ENCODE measurements at places on chromosomes 12 and 14.

DNA sequence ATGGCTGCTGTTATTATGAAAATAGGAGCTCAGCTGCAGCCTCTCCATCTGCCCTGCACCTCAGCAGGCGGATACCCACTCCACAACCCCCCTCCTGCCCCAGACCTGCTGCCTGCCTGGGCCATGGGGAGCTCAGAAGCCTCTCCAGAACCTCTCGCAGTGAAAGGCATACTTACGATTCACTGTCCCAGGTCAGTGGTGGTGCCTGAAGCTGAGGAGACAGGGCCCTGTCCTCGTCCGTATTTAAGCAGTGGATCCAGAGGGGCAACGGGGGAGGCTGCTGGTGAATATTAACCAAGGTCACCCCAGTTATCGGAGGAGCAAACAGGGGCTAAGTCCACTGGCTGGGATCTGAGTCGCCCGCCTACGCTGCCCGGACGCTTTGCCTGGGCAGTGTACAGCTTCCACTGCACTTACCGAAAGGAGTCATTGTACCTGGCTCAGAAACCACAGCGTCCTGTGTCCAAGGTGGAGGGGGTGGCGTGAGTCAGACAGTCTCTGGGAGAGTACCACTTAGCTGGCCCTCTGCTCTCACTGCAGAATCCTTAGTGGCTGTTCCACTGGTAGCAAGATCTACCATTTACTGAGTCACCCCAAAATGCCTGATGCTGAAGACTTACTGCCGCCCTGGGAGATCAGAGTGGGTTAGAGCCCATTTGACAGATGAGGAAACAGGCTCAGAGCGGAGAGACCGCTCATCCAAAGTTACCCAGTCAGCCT lies at the start of gene SERPINA1:
SERPINA1 (minus strand) TSS at position 219 of the 720 bp plus-strand sequence. CDS start 5,365 bp downstream, outside the sequence.
- peak; percentile 62 for DNase-seq

DNA sequence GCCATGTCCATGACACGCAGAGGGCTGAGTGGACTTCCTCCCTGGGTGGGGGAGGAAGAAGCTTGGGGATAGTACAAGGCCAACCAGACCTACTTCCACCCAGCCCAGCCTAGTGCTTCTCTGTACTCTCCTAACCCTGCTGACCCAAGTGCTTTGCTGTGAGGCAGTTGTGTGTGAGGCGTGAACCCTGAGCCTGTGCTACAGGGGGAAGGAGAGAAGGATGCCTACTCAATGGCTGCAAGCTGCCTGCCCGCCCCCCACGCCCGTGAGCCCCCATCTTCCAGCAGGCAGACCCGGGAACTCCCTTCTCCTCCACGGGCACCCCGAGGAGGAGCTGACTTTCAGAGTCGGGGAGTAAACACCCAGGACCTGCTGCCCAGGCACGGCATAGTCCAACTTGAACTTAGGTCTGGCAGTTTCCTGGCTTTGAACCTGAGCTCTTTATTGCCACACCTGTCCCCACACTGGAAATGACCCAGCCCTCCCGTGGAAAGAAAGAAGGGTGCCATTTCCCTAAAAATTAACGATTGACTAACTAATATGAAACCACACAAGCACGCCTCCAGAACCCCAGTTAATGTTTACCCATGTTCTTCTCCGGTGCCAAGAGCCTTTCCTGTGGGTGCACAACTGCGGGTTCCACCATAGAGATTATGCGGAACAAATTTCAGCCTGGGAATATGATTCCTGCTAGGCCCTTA lies 10.8 kb downstream of the ALDH2 start:
- no peak for DNase-seq

DNA sequence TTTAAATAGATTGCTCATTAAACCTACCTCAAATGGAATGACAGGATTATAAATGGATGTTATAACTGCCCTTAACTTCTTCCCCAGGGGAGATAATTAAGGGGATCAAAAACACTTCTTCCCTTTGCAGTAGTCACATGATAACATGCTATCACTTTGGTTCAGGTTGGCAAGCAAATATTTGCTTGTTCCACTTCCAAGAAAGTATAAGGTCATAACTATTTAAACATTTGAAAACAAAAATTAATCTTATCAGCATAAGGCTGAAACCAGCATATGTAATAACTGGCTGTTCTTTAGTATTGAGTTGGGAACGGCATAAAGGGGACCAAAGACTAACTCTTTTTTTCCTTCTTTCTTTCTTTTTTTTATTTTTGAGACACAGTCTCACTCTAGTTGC lies 2.4 kb upstream of the LYZ start:
- DNase-seq = no peak

DNA sequence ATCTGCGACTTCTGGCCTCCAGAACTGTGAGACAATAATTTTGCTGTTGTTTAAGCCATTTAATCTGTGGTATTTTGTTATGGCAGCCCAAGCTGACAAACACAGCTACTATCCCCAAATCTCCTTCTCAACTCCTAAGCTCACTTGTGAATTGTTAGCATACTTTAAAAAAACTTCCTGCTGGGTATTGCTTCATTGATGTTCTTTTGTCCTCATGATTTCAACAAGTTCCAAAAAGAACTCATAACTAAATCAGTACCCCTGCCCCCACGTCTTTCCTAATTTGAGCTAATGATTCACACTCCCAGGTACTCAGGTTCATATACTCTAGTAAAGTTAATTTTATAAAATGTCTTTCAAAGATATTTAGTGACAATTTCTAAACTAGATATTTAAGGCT lies 125.5 kb downstream of the MDGA2 start:
- no peak for DNase-seq

DNA sequence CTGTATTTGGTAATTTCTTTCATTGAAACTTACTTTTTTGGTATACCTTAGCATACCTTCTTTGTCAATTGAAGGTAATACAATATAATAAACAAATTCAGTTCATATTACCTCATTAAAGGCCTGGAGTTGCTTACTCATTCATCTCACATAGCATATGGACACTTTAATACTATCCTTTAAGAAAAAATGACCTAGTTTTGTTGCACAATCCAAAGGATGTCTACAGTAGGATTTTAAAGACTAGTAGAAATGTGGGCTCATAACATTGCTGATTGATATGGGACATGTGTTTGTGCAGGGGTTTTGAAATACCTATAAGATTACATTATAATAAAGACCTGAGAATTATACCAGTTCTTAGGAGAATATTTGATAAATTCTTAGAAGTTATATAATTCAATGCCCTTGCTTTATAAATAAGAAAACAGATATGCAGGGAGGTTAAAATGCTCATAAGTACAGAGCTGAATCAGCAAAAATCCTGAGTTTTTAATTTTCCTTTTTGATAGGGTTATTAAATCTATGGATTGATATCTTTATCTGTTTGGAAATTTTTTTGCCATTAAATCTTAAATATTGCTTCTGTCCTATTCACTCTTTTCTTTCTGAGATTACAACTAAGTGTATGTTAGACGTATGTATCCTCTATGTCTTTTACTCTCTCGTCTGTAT lies 352.1 kb downstream of the ATP23 start:
- no peak for DNase-seq
